ENCODE measurements at places on chromosomes 2 and 18.

GRCh38 chr2:175404839-175405238 lies 223.3 kb upstream of the ATP5MC3 start:
- DNase-seq, result no peak

- DNase-seq, result no peak
These were observed 1508.5 kb upstream of the NXPH2 start for GRCh38 chr2:140288726-140289125.

- DNase-seq, result no peak
These were observed 34.0 kb downstream of the NAPG start for GRCh38 chr18:10559553-10560451.

- no peak for DNase-seq
These were observed 227.9 kb upstream of the SIX2 start for GRCh38 chr2:45237128-45237527.

- DNase-seq, result no peak
These were observed at the start of gene CTAGE1 for GRCh38 chr18:22417496-22418188. CTAGE1 (minus strand) TSS chr18:22417915; CDS start chr18:22417811, 104 bp downstream.

DNA sequence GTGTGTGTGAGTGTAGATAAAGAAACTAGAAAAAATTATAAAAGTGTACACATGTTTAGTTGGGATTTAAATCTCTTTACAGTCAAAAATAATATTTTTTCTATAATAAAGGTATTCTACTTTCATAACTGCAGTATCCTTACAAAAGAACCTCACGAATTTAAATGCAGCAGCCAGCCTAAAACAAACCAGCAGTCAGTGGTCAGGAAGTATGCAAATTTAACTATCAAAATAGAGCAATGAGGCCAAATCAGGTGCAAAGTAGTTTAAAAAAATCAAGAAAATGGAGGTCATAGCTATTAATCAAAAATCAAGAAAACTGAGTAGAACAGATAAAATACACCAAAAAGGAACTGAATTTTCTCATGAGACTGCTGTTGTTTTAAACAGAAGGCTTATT lies 407.1 kb downstream of the CDH19 start:
- DNase-seq, result no peak

Measured in kidney epithelial cell (primary cell).